Occipital lobe (tissue), 3 donors: ENCODE measurements at places on chromosomes 12 and 14. TPM values are rescaled to one million over a fixed set of nuclear protein-coding genes. Genes with fewer than 3 reads are reported as not detected.

GRCh38 chr12:59166457-59166856, 246.2 kb upstream of the LRIG3 start:
- no peak for DNase-seq

The MAP3K9 gene
- 19.3 TPM for total RNA-seq

GRCh38 chr14:61615743-61616523, 79.4 kb upstream of the HIF1A start:
- no peak for DNase-seq

The IFNG-AS1 gene
- total RNA-seq, result not detected

GRCh38 chr12:72369423-72369959, 97.3 kb downstream of the TRHDE start:
- DNase-seq, result no peak

DNA sequence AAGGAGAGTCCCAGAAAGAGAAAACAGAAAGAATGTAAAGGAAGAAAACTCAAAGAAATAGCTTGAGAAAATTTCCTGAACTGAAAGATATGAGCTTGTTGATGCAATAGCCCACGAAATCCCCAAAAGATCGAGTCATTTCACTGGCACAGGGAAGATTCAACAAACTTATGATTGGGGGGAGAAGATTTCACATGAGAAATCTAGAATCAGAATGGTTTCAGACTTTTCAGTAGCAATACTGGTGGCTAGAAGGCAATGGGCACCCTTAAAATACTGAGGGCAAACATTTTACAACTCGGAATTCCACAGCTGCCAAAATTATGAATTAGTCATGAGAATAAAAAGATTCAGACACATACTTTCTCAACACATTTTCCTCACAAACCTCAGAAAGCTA, 8.9 kb upstream of the KRT7 start:
- DNase-seq, result no peak

DNA sequence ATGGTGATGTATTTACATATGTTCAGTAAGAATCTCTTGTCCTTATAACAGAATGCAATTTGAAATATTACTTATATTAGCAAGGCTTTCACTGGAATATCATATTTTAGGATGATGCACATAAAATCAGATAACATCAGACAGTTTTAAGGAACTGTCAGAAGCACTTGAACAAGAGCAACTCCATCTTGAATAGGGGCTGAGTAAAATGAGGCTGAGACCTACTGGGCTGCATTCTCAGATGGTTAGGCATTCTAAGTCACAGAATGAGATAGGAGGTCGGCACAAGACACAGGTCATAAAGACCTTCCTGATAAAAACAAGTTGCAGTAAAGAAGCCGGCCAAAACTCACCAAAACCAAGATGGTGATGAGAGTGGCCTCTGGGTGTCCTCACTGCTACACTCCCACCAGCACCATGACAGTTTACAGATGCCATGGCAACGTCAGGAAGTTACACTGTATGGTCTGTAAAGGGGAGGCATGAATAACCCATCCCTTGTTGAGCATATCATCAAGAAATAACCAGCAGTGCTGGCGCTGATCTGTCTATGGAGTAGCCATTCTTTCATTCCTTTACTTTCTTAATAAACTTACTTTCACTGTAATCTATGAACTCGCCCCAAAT, 27.6 kb upstream of the ETV6 start:
- no peak for DNase-seq

GRCh38 chr14:23933742-23934128, 19.8 kb upstream of the DHRS4 start:
- DNase-seq, result no peak

The RND1 gene
- total RNA-seq, result 22.9 TPM

- DNase-seq, result no peak
Measured at GRCh38 chr14:104133496-104133895, 4.9 kb upstream of the KIF26A start.

GRCh38 chr12:119660076-119660475, 7.9 kb upstream of the PRKAB1 start:
- DNase-seq, result no peak

The DPPA3 gene
- total RNA-seq, result not detected

DNA sequence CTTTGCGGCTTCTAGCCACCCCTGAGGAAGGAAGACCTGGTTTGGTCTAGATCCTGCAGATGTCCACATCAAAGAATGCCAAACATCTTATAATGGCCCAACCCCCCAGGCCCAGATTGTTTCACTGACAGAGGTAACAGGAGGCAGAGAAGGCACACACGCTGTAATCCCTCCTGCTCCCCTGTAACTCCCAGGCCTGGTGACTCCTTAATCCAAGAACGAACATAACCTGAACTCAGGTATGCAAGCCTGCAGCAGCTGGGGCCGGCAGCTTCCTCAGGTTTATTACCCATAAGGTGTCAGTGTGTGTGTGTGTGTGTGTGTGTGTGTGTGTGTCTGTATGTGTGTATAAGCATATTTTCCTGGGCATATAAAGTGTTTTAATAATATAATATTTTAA, 52.7 kb downstream of the ERH start:
- no peak for DNase-seq
